ENCODE measurements at places on chromosomes 7 and 10. TPM values are rescaled to one million over a fixed set of nuclear protein-coding genes. Genes with fewer than 3 reads are reported as not detected.

Gene FAM221A
- 4.8 TPM for total RNA-seq

DNA sequence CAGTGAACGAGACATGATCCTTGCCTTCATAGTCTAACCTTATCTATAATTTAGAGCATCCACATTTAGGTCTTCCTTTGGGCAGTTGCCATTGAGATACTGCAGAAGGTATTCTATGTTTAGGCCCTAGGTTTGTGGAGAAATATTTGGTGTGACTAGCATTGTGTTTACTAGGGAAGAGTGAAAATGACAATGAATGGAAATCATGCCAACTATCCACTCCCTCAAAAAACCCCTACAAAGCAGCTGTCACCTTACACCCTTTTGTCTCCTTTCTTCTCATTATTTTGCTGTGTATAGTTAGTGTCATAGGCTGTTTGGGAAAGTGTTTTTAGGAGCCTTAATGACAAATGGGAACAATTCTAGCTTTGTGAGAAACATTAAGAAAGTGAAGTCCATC is 3.2 kb downstream of the CCNJ start:
- H3K36me3 ChIP-seq: peaks cover 4% of the 10 kb centered on the region
- H3K4me1 ChIP-seq: peaks cover 25% of the 10 kb centered on the region
- no peaks in the 10 kb centered on the region for H3K27me3 ChIP-seq
- no peak overlapping the region for H3K27ac ChIP-seq
- no peak for DNase-seq

GRCh38 chr7:149379625-149380024 is 81.2 kb downstream of the ZNF777 start:
- DNase-seq: no peak
- H3K4me3 ChIP-seq: no peak overlapping the region
- H3K4me1 ChIP-seq: no peaks in the 10 kb centered on the region
- no peaks in the 10 kb centered on the region for H3K27me3 ChIP-seq
- H3K36me3 ChIP-seq: no peaks in the 10 kb centered on the region

- no peaks in the 10 kb centered on the region for H3K27me3 ChIP-seq
- DNase-seq: no peak
- H3K36me3 ChIP-seq: no peaks in the 10 kb centered on the region
Observed at GRCh38 chr10:47038881-47039561, 127.8 kb downstream of the PTPN20 start.

GRCh38 chr10:82980321-82980720 is 1105.3 kb downstream of the NRG3 start:
- DNase-seq: no peak
- H3K36me3 ChIP-seq: no peaks in the 10 kb centered on the region
- H3K27ac ChIP-seq: no peak overlapping the region
- no peak overlapping the region for H3K4me3 ChIP-seq

Gene CALHM1
- not detected for total RNA-seq

DNA sequence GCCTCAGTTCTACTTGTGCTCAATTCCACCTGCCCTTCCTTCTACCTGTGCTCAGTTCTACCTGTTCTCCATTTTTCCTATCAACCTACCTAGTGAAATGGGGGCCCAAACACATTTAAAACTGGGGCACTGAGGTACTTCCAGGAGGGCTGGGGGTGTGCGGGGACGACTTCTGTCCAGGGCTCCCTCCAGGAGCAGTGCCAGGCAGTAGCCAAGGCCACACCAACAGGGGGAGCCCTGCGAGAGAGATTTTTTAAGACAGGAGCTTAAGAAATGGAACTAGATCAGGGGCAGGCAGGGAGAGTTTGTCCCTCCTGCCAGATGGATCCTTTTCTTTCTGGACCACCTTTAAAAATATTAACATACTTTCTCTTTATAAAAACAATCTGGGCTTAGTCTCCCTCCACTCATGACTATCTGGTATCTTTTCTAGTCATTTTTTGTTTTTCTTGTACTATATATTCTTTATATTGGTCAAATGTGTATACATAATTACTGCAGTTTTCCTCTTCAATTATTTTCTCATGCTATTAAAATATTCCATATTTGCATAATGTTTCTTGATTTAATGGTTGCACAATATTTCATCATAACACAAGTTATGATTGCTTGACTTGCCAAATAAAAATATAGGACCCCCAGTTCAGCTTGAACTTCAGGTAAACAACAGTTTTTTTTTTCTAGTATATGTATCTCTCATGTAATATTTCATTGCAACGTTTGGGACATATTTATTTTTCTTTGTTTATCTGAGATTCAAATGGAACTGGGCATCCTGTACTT is 47.3 kb upstream of the INSYN2A start:
- no peaks in the 10 kb centered on the region for H3K4me1 ChIP-seq
- H3K27ac ChIP-seq: no peak overlapping the region
- no peak overlapping the region for H3K4me3 ChIP-seq
- H3K27me3 ChIP-seq: no peaks in the 10 kb centered on the region
